Astrocyte (in vitro differentiated cells and primary cell): ENCODE measurements at places on chromosomes 13 and 19.

DNA sequence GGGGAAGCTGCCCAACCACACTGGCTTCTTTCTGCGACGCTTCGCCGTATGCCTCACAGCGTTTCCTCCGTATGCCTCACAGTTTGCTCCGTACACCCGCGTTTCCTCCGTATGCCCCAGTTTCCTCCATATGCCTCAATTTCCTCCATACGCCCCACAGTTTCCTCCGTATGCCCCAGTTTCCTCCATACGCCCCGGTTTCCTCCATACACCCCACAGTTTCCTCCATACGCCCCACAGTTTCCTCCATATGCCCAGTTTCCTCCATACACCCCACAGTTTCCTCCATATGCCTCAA, 22.6 kb downstream of the GAS6 start:
- no peak for DNase-seq

DNA sequence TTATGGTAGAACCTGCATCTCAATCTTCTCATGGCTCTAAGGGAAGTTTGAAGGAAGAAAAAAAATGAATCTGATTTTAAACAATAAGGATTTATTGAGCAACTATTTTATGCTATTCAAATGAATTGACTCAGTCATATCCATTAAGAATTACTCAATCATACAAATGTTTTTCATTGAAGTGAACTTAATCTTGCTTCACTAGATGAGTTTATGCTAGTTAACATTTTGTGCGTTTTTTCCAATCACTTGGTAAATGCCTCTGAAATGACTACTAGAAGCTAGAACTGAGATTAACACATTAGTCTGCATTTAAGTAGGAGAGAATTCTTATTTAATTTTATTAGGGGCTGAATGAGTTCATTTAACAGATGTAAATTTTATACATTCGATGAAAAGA, 25.2 kb downstream of the RXFP2 start:
- no peak for DNase-seq

GRCh38 chr19:49157445-49158224, at the start of gene TRPM4:
Gene TRPM4, plus strand, starts transcription at chr19:49157792. Its CDS starts 75 bp downstream, at chr19:49157867.
- peak; percentile 46 for DNase-seq

GRCh38 chr13:39020853-39021462, 16.9 kb downstream of the PROSER1 start:
- no peak for DNase-seq

DNA sequence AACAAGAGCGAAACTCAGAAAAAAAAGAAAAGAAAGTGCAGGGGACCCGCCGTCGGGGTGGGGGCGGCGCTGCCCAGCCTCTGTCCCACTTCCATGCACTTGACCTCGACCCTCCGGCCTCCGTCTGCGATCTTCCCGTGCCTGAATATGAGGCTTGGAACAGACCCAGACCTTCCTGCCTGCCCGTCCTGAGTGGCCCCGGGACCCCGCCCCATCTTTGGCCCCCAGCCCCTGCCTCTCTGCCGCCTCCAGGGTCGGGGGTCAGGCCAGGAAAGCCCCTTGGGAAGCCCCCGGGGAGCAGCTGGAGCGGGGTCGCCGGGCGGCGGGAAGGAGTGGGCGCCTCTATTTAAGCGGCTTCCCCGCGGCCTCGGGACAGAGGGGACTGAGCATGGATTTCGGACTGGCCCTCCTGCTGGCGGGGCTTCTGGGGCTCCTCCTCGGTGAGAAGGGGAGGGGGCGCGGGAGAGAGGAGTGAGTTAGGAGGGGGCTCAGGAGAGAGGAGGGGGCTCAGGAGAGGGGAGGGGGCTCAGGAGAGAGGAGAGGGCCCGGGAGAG, at the start of gene MADCAM1:
Gene MADCAM1, plus strand, starts transcription at position 375 of the 554 bp plus-strand sequence. Its CDS starts 14 bp downstream, at position 389.
- no peak for DNase-seq

DNA sequence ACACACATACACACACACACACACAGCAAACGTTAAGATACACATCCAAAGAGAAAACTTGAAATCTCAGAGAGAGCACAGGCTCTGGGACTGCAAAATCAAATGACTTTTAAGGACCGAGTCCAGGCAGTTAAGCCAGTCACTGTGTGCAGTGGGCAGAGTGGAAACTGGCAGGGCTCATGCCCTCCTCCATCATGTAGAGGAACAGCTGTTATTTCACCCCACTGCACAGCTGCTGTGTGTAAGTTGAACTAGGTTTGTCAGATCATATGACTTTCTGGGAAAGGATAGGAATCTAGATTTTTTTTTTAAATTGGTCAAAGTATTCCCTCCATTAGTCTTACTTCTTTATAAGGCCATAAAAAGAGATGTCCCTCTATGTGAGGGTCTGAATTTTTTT, 1002.1 kb downstream of the UQCRFS1 start:
- no peak for DNase-seq

DNA sequence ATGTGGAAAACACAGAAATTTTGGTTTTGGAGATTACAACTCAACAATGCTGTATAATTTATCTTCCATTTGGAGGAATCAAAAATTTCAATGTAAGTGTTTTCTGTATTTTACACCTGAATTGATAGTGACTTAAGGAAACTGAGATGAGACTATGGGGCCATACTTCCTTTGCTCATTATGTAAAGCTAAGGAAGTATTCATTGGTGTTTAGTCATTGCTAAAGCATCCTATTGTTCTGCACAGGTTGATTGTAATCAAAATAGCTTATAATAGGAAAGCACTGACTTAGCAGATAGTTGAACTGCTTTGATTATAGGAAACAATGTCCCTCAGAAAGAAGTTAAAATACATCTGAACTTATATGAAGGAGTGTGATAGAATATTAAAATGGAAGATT, 244.4 kb upstream of the SLITRK5 start:
- no peak for DNase-seq

- peak; percentile 69 for DNase-seq
These were observed 20.7 kb downstream of the SH3GL1 start for GRCh38 chr19:4379383-4380253.

DNA sequence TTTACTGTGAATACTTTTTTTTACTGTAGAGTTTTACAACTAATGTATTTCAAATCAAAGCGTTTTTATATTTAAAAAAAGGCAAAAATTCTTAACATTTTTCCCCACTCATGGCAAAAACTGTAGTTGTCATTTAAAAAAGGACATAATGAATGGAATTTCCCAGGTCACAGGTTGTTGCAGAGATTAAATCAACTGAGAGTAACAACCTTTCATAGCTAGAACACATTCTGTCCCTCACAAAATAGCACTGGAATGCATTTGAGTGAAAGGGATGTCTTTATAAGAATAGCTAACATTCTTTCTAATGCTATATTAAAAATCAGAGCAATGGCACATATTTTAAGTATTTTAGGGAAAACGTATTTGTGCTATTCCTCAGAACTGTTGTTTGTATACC, 1393.3 kb upstream of the ATXN8OS start:
- DNase-seq = peak; percentile 8

DNA sequence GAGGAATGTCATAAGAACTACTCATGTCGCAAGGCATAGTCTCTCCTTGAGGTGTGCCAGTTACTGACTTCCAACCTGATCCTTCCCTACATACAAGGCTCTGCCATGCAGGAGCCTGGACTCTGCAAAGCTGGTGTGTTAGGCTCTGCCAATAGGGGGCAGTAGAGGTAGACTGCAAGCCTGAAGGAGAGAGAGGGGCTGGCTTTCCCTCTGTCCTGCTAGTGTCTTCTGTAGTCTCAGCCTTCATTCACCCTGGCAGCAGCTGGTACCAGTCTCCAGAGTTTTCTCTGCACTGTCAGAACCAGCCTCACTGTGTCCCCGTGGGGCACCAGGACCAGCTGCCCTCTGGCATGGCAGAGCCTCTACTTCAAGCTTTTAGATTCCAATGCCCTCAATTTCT, 14.5 kb downstream of the SHISA2 start:
- no peak for DNase-seq

GRCh38 chr19:41264581-41265394, 616 bp downstream of the HNRNPUL1 start:
- DNase-seq = peak; percentile 8

DNA sequence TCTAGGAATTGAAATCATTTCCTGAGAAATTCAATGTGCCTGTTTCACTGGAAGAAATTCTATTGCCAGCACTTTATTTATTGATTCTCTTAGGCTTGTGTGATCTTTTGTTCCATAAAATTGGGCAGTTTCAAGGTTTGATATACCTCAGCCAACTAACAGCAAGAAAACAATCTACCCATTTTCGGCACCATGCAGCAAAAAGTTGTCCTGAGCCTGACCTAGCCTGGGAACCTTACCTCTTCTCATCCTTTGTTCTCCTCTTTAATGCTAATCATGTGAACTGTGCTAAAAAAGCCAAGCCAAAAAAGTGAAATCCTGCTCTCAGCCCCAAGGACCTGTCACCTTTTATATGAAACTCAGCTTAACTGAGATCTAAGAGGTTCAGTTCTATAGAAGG, 477.3 kb downstream of the SUCLA2 start:
- no peak for DNase-seq

- DNase-seq = peak; percentile 63
These were observed 8.9 kb downstream of the ISYNA1 start for GRCh38 chr19:18428787-18429674.

GRCh38 chr19:29741226-29741625, 26.2 kb upstream of the C19orf12 start:
- DNase-seq = no peak

GRCh38 chr13:48873587-48873986, 102.1 kb upstream of the FNDC3A start:
- peak; percentile 14 for DNase-seq

- DNase-seq = no peak
These were observed 1.9 kb upstream of the SELENOW start for GRCh38 chr19:47776568-47776967.

DNA sequence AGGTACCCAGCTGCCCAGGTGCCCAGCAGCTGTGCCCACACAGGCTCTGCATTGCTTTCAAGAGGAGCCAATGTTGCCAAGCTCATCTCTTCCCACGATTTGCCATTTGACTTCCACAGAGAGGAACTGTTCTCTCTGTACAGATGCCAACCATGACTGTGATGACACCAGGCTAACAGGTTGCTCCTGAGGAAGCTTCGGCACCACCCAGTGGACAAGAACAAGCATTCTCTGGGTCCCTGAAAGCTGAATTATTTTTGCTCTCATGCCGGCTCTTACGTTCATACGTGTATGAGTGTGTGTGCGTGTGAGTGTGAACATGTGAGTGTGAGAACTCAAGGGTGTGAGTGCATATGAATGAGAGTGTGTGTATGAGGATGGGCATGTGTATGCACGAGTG, 535.2 kb downstream of the LIG4 start:
- no peak for DNase-seq

GRCh38 chr19:33622809-33623511, 1.2 kb downstream of the CHST8 start:
- no peak for DNase-seq

DNA sequence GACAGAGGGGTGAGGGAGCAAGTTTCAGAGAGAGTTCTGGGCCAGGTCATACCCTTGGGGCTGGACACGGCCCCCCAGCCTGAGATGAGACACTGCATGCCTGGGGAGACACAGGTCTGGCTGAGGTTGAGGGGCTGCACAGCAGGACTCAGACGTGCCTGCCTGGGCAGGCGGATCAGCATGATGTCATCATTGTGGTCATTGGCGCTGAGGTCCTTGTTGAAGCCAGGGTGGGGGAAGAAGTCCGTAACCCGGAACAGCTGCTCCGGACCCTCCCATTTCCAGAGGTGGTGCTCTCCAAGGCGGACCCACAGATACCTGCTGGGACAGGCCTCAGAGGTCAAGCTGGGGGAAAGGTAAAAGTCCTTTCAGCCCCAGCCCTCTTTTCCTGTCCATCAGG, 5.0 kb upstream of the KLK8 start:
- DNase-seq = no peak

- peak; percentile 91 for DNase-seq
These were observed 115.3 kb downstream of the LRCH1 start for GRCh38 chr13:46668302-46668720.

GRCh38 chr19:40398417-40399131, 8.6 kb upstream of the HIPK4 start:
- DNase-seq = peak; percentile 28

- DNase-seq = no peak
These were observed 16.0 kb downstream of the CDX2 start for GRCh38 chr13:27952876-27953675.

GRCh38 chr13:47004027-47004426, 107.2 kb upstream of the HTR2A start:
- DNase-seq = peak; percentile 54

DNA sequence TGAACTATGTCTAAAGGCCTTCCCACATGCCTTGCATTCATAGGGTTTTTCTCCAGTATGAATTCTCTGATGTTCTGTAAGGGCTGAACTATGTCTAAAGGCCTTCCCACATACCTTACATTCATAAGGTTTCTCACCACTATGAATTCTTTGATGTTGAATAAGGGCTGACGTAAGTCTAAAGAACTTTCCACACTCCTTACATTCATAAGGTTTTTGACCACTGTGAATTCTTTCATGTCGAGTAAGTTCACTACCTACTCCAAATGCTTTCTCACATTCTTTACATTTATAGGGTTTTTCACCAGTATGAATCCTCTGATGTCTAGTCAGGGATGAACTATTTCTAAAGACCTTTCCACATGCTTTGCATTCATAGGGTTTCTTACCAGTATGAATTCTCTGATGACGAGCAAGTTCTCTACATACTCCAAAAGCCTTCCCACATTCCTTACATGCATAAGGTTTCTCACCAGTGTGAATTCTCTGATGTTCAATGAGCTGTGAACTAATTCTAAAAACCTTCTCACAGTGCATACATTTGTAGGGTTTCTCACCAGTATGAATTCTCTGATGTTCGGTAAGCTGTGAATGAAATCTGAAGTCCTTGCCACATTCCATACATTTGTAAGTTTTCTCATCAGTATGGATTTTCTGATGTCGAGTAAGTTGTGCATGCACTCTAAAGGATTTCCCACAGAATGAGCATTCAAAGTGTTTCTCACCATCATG, 19.1 kb upstream of the ZNF260 start:
- DNase-seq = peak; percentile 12

GRCh38 chr19:7900401-7900870, 3.2 kb upstream of the MAP2K7 start:
- DNase-seq = no peak

DNA sequence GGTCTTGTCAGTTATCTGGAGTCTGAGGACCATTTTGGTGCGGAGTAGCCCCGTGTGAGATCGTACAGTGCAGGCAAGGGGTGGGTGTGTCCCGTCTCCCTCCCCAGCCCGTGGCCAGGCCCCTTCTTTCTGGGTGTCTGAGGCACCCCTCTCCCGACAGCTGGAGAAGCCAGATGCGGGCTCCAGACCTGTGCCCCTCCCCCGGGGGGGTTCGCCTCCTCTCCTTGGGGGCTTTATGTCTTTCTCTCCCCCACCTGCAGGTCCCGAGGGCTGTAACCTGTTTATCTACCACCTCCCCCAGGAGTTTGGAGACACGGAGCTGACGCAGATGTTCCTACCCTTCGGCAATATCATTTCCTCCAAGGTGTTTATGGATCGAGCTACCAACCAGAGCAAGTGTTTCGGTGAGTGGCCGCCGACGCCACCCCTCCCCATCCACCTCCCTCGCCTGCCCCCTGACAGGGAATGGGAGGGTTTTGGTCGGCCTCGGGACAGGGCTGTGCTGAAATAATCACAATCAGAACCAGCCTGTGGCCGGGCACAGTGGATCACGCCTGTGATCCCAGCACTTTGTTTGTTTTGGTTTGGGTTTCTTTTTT, 65.6 kb downstream of the CELF5 start:
- no peak for DNase-seq
